ENCODE measurements at places on chromosomes 4 and X.

DNA sequence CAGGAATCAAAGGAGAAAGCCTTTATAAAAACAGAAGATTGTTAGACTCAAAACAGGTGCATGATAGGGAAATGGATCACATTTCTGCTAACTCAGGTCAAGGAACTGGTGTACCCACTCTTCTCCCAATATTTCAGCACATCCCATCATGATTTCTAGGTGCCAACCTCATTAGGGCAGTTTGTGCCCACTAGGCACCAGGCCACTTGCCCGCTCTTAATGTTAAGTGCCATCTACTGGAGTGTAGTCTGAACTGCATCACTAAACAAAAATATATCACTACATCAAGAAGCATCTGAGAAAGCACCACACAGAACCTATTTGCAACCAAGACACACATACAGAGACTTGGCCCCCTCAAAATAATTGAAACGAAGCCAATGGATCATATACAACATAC, 140.4 kb upstream of the GRID2 start:
- no peak for DNase-seq

GRCh38 chr4:86972997-86973396, 38.2 kb downstream of the AFF1 start:
- no peak for DNase-seq

- DNase-seq = no peak
Measured at GRCh38 chr4:95220205-95221175, 328.3 kb downstream of the UNC5C start.

DNA sequence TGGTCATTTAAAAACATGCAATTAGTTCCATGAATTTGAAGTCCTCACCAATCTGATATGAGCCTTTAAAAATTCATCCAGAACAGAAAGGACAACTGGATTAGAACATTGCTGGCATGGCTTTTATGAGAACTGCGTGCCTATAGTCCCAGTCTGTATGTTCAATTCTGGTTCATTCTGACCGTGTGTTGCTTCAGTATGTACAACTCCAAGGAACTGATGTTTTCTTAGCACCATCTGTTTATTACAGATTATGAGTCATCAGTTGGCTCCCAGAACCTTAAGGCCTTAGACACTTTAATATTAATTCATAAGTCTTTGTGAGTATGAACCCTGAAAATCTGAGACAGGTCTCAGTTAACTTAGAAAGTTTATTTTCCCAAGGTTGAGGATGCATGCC, 115.0 kb downstream of the CEP44 start:
- DNase-seq = no peak

DNA sequence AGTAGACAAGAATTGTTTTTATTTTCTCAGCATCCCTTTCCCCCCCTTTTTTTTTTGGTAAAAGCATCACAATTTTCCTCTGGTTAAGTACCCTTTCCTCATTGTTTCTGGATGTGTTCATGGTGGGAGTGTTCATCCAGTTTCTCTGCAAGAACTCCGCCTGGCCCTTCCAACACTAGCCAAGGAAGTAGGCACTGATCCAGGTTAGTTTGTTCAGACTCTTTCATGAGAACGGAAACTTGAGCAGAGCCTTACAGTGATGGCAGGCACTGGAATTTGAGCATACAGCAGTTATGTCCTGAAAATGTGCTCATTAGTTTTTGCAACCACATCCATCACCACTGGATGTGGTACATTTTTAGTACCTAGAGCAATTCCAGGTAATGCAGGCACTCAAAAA, 336.1 kb upstream of the BOD1L1 start:
- DNase-seq = no peak

DNA sequence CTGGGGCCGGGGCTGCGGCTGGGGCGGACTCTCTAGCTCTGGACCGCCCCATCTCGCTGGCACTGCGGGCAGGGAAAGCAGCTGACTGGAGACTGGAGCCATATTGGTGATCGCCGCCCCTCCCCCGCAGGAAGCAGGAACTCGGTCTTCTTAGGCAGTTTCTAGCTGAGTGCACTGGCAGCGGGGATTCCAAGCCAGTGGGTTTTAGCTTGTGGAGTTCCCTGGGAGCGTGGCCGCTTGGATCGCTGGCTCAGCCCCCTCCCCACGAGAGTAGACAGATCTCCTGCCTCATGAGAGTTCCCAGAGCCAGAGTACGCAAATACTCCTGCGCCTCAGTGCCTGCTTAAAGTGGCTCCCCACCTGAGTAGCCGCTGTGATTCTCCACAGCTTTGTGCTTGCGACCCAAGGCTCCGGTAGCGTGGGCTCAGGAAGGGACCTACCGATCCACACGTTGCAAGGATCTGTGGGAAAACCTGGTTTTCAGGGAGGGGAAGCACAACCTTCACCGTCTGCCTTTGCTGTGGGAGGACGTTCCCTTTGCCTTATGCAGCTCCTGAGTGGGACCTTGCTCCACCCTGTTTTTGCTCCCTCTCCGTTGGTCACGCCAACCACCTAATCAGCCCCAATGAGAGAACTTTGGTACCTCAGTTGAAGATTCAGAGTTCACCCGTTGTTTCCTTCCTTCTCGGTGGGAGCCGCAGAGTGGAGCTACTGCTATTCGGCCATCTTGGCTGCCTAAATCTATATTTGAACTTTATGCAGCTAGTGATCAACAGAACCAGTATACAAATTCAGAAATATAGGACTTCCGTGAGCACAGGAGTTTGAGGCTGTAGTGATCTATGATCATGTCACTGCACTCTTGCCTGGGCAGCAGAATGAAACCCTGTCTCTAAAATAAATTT, 803.9 kb upstream of the PCDH10 start:
- DNase-seq = no peak

GRCh38 chrX:12229986-12230385, 91.7 kb downstream of the FRMPD4 start:
- no peak for DNase-seq
